Progenitor cell of endocrine pancreas (in vitro differentiated cells): ENCODE measurements at places on chromosomes 13 and 19. TPM values are rescaled to one million over a fixed set of nuclear protein-coding genes. Genes with fewer than 3 reads are reported as not detected.

The IZUMO4 gene
- 15.9 and 16.5 TPM in 2 replicates for total RNA-seq

DNA sequence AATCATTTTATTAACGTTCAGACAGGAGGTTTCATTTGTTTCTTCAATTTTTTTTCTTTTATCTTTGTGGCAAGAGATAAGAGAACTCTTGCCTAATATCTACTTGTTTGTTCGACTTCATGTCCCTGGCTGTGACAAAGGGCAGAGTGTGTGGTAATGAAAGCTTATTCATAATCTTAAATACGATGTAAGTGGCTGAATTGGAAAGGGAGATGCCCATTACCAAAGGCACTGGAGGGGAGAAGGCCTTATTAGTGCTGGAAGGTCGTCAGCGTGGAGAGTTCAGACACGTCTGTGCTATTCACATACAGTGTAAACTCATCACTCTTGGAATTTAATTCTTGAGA, 54.0 kb downstream of the RFC3 start:
- peak overlapping the region; percentile 21 for H3K27ac ChIP-seq
- no peak overlapping the region for H3K4me3 ChIP-seq
- peaks cover 16% of the 10 kb centered on the region for H3K4me1 ChIP-seq
- peaks cover 5% of the 10 kb centered on the region for H3K36me3 ChIP-seq

GRCh38 chr19:5253406-5254110, 87.1 kb downstream of the PTPRS start:
- DNase-seq, result no peak
- no peaks in the 10 kb centered on the region for H3K27me3 ChIP-seq
- no peak overlapping the region for H3K4me3 ChIP-seq
- H3K4me1 ChIP-seq, result no peaks in the 10 kb centered on the region

DNA sequence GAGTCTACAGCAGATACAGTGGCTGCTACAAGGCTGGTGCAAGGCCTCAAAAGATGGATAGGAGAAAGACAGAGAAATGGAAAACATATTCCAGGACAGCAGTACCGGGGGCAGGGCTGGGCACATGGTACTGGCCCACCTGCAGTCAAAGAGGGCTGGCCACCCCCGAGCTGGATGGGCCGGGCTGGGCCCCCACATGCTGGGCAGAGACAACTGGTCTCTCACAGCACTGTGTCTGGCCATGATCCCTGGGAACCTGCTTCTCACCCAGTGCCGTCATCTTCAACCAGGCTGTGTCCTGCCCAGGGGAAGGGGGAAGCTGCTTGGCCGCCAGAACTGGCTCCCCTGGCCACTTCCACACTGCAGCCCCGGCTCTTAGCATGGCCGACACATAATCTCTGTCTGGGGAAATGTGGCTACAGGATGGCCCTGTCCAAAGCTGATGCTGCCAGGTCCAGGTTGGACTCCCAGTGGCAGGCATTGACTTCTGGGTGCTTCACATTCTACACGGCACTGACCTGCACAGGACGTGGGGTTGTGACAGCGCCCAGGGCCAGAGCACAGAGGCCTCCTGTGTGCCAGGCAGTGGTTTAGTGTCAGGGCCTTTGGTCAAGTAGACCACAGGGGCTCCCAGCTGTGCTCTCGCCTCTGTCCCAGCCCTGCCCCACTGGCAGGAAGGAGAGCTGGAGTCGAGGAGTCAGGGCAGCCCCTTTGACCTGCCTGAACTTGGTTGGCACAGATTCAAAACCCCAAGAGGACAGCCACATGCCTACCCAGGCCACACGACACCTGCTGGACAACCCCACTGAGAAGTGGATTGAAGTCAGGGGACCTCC, 21.7 kb downstream of the PEPD start:
- H3K36me3 ChIP-seq, result no peaks in the 10 kb centered on the region
- no peak overlapping the region for H3K27ac ChIP-seq
- no peaks in the 10 kb centered on the region for H3K4me1 ChIP-seq
- no peak overlapping the region for H3K4me3 ChIP-seq
- H3K27me3 ChIP-seq, result no peaks in the 10 kb centered on the region

The LIPE gene
- 12.8 and 13.4 TPM in 2 replicates for total RNA-seq

DNA sequence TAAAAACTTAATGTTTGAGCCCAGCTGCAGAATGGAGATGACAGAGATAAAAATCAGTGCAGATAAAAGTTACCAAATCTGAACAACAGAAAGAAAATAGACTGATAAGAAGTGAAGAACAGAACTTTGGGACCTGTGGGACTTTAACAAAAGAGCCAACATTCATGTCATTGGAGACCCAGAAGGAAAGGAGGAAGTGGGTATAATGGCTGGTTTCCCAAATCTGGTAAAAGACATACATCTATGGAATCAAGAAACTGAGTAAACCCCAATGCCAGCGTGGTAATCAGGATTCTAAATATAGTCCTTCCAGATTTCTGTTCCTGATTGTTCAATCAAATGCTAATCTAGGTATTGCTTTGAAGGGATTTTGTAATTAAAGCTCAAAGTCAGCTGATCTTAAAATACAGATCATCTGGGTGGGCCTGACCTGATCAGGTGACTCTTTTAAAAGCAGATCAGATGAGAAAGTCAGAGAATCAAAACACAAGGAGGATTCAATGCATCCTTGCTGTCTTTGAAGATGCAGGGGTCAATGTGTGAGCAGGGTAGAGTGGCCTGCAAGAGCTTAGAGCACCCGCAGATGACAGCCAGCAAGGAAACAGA, 25.3 kb upstream of the CEACAM20 start:
- peaks cover 2% of the 10 kb centered on the region for H3K4me1 ChIP-seq
- H3K27me3 ChIP-seq, result peaks cover 7% of the 10 kb centered on the region
- no peak overlapping the region for H3K27ac ChIP-seq
- no peaks in the 10 kb centered on the region for H3K36me3 ChIP-seq

- DNase-seq, result no peak
- no peaks in the 10 kb centered on the region for H3K27me3 ChIP-seq
- no peak overlapping the region for H3K4me3 ChIP-seq
- peaks cover 5% of the 10 kb centered on the region for H3K36me3 ChIP-seq
- peaks cover 24% of the 10 kb centered on the region for H3K4me1 ChIP-seq
Measured at GRCh38 chr19:49567861-49568441, 12.4 kb downstream of the NOSIP start.

The CEACAM4 gene
- not detected in 2 replicates for total RNA-seq

The TMEM59L gene
- 5.0 and 6.4 TPM in 2 replicates for total RNA-seq

- H3K36me3 ChIP-seq, result no peaks in the 10 kb centered on the region
- H3K27me3 ChIP-seq, result no peaks in the 10 kb centered on the region
- peaks cover 10% of the 10 kb centered on the region for H3K4me1 ChIP-seq
- no peak overlapping the region for H3K27ac ChIP-seq
- H3K4me3 ChIP-seq, result no peak overlapping the region
- DNase-seq, result no peak
Measured at GRCh38 chr19:15213715-15214381, 13.1 kb upstream of the NOTCH3 start.

GRCh38 chr13:49532593-49532992, 36.8 kb downstream of the PHF11 start:
- H3K36me3 ChIP-seq, result peaks cover 20% of the 10 kb centered on the region
- DNase-seq, result no peak
- no peak overlapping the region for H3K4me3 ChIP-seq
- H3K27me3 ChIP-seq, result no peaks in the 10 kb centered on the region
- no peaks in the 10 kb centered on the region for H3K4me1 ChIP-seq

GRCh38 chr19:32916969-32917615, 47.5 kb upstream of the SLC7A9 start:
- H3K27ac ChIP-seq, result no peak overlapping the region
- H3K4me1 ChIP-seq, result no peaks in the 10 kb centered on the region
- H3K36me3 ChIP-seq, result peaks cover 13% of the 10 kb centered on the region
- no peak for DNase-seq
- H3K27me3 ChIP-seq, result no peaks in the 10 kb centered on the region
- H3K4me3 ChIP-seq, result no peak overlapping the region

DNA sequence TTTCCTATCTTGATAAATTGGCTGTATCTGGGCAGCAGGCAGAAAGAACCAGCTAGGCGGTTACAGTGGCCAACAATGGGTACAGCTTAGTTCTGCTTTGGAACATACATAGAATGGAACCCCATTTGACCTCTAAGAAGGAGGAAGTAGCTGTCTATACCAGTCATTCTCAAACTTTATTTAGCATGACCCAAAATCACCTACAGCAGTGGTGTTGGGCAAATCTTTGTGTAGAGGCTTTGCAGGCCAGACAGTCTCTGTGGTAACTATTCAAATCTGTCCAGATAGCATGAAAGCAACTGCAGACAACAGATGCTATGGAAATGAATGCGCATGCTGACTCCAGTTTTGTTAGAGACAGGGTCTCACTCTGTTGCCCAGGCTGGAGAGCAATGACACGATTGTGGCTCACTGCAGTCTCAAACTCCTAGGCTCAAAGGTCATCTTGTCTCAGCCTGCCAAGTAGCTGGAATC, 12.0 kb upstream of the KCNC3 start:
- H3K4me3 ChIP-seq, result no peak overlapping the region
- no peak overlapping the region for H3K27ac ChIP-seq
- no peaks in the 10 kb centered on the region for H3K4me1 ChIP-seq
- no peak for DNase-seq

- DNase-seq, result peak; percentile 51
- H3K27ac ChIP-seq, result peak overlapping the region; percentile 99
- peaks cover 32% of the 10 kb centered on the region for H3K4me1 ChIP-seq
- peak overlapping the region; percentile 97 for H3K4me3 ChIP-seq
Measured at GRCh38 chr19:58519087-58519354, 589 bp downstream of the ZBTB45 start.

- H3K36me3 ChIP-seq, result peaks cover 15% of the 10 kb centered on the region
- H3K4me3 ChIP-seq, result no peak overlapping the region
- no peaks in the 10 kb centered on the region for H3K27me3 ChIP-seq
- H3K4me1 ChIP-seq, result peaks cover 7% of the 10 kb centered on the region
Measured at GRCh38 chr13:46721054-46721453, 75.9 kb downstream of the ESD start.

DNA sequence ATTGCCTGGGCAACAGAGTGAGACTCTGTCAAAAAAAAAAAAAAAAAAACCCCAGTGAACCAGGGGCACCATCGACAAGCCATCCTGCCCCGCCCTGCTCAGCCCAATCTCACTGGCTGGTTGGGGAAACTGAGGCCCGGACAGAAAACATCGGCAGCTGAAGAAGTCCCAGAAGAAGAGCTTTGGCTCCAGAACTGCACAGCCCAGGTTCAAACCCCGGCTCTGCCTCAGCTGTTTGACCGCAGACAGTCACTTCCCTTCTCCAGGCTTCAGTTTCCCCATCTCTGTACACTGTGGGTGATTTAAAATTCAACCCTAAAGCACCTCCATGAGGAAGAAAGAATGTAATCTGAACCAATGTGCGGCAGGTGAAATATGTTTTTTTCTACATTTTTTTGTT, 9.4 kb upstream of the SEMA6B start:
- no peaks in the 10 kb centered on the region for H3K4me1 ChIP-seq
- H3K36me3 ChIP-seq, result no peaks in the 10 kb centered on the region
- DNase-seq, result no peak

DNA sequence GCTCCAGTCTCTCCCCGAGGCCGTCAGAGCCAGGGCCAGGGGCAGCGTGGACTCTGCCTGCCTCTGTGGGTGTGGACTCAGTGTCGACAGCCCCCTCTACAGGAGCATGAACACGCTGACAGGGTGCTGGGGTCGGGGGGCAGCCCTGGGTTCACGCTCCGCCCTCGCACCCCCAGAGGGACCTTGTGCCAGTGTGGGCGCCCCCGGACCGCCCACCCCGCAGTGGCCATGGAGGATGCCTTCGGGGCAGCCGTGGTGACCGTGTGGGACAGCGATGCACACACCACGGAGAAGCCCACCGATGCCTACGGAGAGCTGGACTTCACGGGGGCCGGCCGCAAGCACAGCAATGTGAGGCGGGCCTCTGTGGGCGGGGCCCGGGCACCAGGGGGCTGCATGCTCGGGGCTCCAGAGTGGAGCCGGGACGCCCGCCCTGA, 8.3 kb downstream of the TRPM4 start:
- peaks cover 5% of the 10 kb centered on the region for H3K4me1 ChIP-seq
- DNase-seq, result no peak
- peaks cover 1% of the 10 kb centered on the region for H3K36me3 ChIP-seq
- no peak overlapping the region for H3K27ac ChIP-seq

DNA sequence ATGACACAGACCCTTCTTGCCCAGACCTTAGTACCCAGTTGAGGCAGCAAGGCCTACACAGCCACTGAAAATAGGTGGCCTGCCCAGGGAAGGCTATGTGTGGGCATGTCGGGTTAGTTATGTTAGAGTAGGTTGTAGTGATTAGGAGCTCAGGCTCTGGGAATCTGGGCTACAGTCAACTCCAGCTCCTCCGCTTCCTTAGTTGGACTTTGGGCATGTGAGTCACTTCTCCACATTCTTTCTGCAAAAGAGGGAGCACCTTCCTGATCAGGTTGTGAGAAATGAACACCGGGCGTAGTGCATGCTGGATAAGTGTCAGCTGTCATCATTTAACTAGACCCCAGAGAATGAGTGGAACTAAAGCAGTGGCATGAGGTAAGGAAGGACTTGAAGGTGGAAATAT, 64.8 kb downstream of the ARHGAP35 start:
- DNase-seq, result no peak
- H3K36me3 ChIP-seq, result peaks cover 9% of the 10 kb centered on the region
- H3K4me1 ChIP-seq, result peaks cover 33% of the 10 kb centered on the region
- no peak overlapping the region for H3K4me3 ChIP-seq

The CD79A gene
- total RNA-seq, result 0.36 and 0.78 TPM in 2 replicates

DNA sequence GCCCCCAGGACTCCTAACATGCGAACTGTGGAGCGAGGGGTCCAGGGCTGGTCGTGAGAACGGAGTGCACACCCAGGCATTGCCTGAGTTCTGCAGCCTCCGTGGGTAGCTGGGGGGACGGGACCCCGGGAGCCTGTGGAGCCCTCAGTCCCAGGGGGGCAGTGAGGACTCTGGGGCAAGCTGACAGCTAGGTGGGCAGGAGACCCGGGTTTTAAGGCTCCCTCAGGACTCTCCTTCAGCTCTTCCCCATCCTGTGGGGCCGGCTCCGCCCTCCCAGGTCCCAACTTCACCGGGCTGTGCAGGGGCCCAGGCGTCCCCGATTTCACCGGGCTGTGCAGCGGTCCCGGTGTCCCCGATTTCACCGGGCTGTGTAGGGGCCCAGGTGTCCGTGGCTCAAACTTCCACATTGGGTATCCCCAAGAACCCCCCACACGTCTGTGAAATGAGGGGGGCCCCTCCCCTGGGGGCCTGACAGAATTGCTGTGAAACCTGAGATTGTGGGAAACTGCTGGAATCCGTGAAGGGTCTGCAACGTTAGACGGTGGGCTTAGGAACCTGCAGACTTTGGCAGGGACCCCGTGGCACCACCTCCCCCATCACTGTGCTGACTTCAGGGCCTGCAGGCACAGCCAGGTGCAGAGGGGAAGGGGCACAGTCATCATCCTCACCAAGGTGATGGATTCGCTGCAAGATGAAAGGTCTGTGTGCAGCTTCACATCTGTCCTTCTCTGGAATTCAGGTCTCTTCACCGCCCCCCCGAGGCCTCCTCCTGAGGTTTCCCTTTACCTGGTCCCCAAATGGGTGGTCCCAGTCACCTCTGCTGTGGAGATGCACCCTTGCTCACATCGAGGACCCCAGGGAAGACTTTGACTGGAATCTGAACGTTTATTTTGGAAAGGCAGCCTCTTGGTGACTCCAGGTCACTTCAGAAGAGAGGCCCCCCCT, 73.2 kb upstream of the MCF2L start:
- DNase-seq, result no peak
- peaks cover 2% of the 10 kb centered on the region for H3K27me3 ChIP-seq
- no peak overlapping the region for H3K27ac ChIP-seq
- H3K36me3 ChIP-seq, result peaks cover 4% of the 10 kb centered on the region
- H3K4me1 ChIP-seq, result peaks cover 28% of the 10 kb centered on the region
- H3K4me3 ChIP-seq, result peak overlapping the region; percentile 74

GRCh38 chr13:35987572-35988513, 143.3 kb downstream of the DCLK1 start:
- H3K27ac ChIP-seq, result no peak overlapping the region
- no peaks in the 10 kb centered on the region for H3K36me3 ChIP-seq
- H3K4me3 ChIP-seq, result no peak overlapping the region
- H3K27me3 ChIP-seq, result peaks cover 4% of the 10 kb centered on the region
- no peaks in the 10 kb centered on the region for H3K4me1 ChIP-seq
